ENCODE measurements at places on chromosomes 5 and 9.

DNA sequence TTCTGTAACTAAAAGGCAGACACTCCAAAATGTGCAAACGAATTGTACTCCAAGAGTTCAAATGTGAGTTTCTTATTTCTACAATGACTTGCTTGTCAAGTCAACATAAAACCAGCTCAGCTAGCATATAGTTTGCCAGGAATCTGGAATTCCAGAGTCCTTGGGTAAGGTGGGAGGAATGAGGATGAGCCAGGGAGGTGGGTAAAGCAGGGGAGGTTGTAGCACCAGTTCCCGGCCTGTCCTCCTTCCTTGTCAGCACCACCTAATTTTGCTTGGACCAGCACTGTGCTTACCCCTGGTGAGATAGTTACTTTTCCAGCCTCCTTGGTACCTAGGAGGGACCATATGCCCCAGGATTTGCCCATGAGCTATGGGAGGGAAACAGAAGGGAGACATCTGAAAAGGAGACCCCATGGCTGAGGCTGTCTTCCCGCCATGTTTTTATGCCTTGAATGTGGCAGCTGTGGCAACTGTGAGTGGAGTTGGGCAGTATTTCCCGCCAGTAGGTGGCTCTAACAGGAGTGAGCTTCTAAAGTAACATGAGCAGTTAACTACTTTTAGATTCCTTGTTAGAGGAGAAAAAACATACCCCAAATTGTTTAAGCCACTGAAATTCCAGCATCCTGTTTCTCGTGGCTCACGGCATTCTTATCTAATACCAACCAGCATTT, 302.5 kb downstream of the TENT4A start:
- no peak for DNase-seq

- no peak for DNase-seq
Observed at GRCh38 chr5:86626149-86626548, 8.4 kb downstream of the COX7C start.

DNA sequence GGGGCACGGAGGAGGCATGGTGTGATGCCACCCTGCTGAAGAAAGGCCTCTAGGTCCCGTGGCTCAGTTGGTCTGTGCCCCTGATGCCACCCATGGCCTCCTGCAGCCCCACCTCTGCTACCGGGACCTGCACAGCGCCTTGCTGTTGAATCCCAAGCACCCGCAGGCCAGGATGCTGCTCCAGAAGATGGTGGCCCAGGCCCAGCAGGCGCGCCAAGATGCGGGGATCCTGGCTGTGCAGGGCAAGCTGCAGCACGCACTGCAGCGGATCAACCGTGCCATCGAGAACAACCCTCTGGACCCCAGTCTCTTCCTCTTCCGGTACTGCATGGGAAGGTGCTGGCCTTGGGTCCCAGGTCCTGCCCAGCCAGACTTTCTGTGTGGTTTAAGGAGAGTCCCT, 7.1 kb downstream of the TTC16 start:
- no peak for DNase-seq

- DNase-seq: no peak
Observed at GRCh38 chr5:133941456-133942196, 26.8 kb downstream of the C5orf15 start.

GRCh38 chr5:63089147-63089546, 510.5 kb downstream of the LRRC70 start:
- no peak for DNase-seq

- no peak for DNase-seq
Observed at GRCh38 chr5:37786862-37787519, 52.9 kb downstream of the GDNF start.

- DNase-seq: no peak
Observed at GRCh38 chr9:137374131-137374845, 48.7 kb downstream of the EXD3 start.

DNA sequence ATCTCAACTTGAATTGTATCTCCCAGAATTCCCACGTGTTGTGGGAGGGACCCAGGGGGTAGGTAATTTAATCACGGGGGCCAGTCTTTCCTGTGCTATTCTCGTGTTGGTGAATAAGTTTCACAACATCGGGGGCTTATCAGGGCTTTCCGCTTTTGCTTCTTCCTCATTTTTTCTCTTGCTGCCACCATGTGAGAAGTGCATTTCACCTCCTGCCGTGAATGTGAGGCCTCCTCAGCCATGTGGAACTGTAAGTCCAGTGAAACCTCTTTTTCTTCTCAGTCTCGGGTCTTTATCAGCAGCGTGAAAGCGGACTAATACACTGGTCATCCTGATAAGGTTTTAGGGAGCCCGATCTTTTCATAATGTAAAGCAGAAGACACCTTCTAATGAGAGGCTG, 687.0 kb upstream of the FTMT start:
- no peak for DNase-seq

- no peak for DNase-seq
Observed at GRCh38 chr9:5720151-5720550, 91.2 kb downstream of the RIC1 start.

GRCh38 chr9:20599195-20599594, 23.1 kb downstream of the MLLT3 start:
- no peak for DNase-seq

DNA sequence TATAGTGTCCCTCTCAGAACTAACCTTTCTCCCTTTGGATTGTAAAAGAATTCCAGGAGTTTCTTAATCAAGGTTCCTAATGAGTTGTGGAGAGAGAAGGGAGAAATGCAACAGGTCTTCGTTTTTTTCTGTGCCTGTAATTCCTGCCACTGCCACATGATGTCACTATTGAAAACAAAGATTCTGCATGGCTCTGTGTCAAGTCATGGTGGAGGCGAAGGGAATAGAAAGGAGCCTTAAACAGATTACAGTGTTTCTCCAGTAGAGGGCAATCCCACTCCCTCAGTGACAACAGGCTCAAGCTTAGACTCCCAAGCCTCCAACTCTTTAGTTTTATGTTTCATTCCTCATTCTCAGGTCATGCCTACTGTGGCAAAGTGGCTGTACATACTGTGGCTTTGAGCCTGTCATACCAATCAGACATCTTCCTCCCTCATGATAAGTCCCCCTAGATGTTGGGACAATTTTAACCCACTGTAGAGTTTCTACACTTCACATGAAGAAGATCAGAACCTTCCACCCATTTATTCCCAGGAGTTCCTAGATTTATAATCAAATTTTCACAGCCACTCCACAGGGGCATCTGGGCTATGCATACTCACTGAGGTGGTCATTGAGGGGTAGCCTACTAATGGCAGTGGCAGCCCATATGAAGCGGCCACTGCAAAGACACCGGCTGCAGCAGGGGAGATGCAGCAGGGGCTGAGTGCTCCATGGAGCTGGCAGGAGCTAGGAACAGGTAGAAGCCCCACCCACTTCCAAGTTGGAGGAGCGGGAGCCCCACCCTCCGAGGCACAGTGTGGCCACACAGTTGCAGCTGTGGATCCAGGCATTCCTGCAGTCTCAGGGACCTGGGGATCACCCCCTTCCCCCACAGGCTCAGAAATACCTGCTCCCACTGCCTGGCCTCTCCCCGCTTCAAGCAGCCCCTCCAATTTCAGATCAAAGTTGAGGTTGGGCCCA, 97.4 kb upstream of the TRIM32 start:
- DNase-seq: peak; percentile 6

DNA sequence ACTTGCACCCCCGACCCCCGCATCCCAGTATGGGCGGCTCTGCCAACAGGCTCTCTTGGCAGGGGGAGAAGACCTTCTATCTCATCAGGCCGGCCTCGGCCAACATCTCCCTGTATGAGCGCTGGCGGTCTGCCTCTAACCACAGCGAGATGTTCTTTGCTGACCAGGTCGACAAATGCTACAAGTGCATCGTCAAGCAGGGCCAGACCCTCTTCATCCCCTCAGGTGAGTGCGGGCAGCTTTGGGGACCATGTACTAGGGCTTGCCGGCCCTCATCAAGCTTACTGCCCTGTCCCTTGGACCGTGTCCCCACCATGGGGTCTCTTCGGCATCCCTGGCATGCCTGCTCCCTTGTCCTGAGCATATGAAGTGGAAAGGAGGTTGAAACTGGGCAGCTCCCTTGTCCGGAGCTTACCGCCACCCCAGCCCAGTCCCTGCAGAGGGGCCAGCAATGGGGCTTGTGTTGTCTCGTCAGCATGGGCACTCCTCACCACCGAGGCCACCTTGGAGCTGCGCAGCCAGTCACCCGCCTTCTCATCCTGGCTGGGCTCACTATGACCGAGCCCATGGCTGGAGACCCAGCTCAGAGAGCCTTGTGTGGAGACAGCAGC, 78.1 kb downstream of the PHF2 start:
- DNase-seq: no peak

GRCh38 chr9:17571825-17572224, 7.0 kb upstream of the SH3GL2 start:
- DNase-seq: no peak

- no peak for DNase-seq
Observed at GRCh38 chr5:173018358-173018757, 34.8 kb downstream of the ATP6V0E1 start.

DNA sequence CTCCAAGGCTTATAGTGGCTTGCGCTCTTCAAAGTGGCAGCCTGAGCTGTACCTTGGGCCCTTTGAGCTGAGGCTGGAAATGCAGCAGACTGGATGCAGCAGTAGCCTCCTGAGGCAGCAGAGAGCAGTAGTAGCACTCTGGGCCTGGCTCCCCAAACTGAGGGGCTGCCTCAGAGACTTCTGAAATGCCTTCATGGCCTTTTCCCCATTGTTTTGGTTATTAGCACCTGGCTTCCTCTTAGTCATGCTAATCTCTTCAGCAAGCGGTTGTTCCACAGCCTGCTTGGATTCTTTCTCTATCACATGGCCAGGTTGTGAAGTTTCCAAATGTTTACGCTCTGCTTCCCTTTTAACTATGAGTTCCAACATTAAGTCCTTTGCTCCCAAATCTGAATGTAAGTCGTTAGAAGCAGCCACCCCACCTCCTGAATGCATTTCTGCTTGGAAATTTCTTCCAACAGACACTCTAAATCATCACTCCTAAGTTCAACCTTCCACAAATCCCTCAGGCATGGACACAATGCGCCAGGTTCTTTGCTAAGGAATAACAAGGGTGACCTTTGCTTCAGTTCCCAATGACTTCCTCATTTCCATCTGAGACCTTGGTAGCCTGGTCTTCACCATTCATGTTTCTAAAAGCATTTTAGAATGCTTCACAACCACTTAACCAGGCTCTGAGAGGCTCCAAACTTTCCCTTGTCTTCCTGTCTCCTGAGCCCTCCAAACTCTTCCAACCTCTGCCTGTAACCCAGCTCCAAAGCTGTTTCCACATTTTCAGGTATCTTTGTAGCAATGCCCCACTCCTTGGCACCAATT, 145.8 kb downstream of the ZDHHC21 start:
- no peak for DNase-seq

DNA sequence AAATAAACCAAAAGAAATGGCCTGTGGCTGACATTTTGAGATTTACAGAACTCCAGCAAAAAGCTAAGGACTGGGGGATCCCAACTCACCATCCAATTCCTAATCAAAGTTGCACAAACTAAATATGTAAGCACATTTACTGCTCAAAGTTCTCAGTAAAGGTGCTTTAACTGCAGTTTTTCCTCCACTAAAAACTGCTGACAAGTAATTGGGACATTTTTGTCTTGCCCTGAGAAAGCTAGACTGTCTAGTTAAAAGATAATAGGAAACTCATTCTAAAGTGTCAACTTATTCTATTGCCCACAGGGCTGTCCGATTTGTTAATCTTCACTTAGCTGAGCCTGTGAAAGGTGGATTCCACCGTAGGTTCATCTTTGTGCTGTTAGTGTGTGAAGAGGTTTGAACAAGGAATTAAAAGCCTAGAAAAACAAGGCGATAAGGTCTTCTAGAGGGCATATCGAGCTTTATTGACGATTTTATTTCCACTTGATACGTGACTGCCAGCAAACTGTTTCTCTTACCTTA, 1.0 kb downstream of the DOCK8 start:
- DNase-seq: no peak

DNA sequence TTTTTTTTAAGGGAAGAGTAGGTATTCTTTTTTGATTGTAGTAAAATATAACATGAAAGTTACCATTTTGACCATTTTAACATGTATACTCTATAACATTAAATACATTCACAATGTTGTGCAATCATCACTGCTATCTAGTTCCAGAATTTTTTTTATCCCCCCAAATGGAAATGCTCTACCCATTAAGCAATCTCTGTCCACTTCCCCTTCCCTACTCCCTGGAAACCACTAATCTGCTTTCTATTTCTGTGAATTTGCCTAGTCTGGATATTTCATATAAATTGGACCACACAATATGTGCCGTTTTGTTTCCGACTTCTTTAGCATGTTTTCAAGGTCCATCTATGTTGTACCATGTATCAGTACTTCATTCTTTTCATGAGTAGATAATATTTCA, 429.5 kb downstream of the TLE1 start:
- no peak for DNase-seq

DNA sequence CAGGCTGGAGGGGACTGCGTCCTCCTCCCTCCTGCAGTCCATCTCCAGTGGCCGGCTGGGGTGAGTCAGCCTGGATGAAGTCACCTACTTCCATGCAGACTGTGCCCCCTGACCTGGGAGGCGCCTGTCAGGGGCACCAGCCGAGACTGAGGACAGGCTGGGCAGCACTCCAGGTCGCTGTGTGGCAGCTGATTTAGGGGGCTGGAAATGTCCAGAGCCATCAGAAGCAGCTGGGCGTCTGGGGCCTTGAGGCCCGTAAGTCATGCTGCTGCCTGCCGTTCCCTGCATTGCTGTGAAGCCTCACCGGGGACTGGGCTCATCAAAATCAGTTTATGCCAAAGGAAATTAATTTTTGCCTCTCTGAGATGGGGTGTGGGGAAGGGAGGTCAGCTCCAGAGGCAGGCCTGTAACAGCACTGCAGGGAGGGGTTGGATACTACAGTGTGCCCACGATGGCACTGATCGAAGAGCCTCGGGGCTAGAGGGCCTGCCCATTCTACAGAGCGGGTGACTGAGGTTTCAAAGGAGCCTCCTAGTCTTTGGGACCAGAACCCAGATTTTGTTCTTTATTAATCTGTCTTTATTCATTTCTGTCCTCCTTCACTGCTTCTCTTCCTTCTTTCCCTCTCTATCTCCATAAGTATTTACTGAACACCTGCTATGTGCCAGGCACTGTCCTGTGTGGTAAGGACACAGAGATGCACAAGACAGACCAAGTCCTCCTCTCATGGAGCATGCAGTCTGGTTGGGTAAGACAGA, 70.4 kb upstream of the PSD2 start:
- DNase-seq: no peak

- DNase-seq: no peak
Observed at GRCh38 chr5:137234973-137235943, 263.9 kb downstream of the SPOCK1 start.

GRCh38 chr5:179311091-179311470, 34.2 kb downstream of the ADAMTS2 start:
- no peak for DNase-seq

DNA sequence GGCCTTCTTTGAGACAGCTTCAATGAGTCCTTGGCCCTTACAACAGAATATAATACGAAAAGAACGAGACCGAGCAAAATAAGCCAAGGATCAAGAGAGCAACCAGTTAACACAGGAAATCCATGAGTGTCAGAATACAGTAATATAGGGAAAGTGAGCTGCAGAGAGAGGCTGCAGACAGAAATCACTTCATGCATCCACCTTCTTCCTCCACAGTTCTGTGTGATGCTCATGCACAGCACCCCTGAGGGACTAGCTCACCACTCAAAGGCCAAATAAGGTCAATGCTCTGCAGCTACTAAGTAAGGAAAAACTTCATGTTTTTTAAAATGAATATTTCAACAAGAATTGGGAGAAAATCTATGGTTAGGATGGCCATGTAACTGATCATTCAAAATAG, 257.1 kb downstream of the MCTP1 start:
- DNase-seq: no peak

Data from stimulated activated CD8-positive, alpha-beta memory T cell treated with anti-CD3 and anti-CD28 coated beads, Interleukin-2, amount 100 ng/mL, for 48 hours (primary cell).